ENCODE measurements at places on chromosomes 6 and 20.

GRCh38 chr20:11754451-11754850, 163.2 kb upstream of the BTBD3 start:
- no peak for DNase-seq

GRCh38 chr20:44979090-44979621, 12.8 kb downstream of the STK4 start:
- no peak for DNase-seq

GRCh38 chr20:49187330-49187850, 744 bp downstream of the STAU1 start:
- DNase-seq = no peak

- no peak for DNase-seq
Observed at GRCh38 chr6:27994616-27995015, 37.6 kb downstream of the OR2B6 start.

GRCh38 chr6:129280749-129281148, 397.8 kb downstream of the LAMA2 start:
- no peak for DNase-seq

GRCh38 chr20:63315240-63315689, 22.3 kb downstream of the COL20A1 start:
- no peak for DNase-seq

DNA sequence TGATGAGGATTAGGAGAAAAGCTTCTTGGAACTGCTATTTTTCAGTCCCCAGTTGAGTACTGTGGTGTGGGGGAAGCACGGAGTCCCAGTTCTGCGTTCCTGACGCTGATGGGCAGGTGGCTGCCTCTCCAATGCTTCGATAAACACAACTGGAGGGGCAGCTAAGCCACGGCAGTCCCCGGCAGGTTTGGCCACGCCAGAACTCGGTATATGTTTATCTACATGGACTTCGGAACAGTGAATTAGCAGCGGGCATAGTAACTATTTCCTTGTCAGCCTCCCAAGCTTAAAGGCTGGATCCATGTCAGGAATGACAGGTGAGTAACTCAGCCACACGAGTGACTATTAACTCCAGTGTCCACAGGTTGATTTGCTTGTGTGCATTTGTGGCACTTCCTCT, 354.4 kb downstream of the ZFAND3 start:
- DNase-seq = no peak

DNA sequence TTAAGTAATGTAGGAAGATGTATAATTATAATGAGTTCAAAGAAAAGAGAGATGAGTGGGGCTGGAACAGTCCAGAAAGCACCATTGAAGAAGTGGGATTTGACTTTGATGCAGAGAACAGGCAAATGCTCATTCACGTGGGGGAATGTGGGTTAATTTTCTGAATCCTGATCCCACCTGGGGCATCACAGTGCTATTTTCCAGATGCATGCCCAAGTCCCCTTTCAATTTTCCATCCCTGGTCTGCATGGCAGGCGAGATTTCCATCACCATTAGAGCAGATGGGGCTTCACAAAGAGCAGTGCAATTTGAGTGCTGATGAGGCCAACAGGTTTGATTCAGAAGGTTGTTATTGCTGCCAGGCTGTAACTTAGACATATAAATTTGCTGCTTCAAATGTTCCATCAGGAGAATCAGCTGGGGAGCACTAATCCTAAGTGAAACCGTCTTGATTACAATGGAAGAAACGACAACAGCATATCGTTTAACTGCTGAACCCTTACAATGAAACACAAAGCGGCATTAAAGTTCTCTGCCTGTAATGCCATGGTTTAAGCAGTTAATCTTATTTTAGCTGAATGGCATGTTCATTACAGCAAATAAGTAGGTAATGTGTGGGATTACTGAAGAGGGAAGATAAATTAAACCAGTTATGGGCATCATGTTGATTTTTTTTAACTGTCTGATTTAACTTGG, 45.2 kb downstream of the OSTM1 start:
- DNase-seq = no peak

GRCh38 chr6:12283904-12284303, 6.3 kb upstream of the EDN1 start:
- DNase-seq = no peak

GRCh38 chr6:1470040-1470439, 80.7 kb downstream of the FOXF2 start:
- no peak for DNase-seq

- no peak for DNase-seq
Observed at GRCh38 chr6:105620878-105621277, 218.0 kb upstream of the PREP start.

- no peak for DNase-seq
Observed at GRCh38 chr6:105121981-105122380, 57.8 kb downstream of the POPDC3 start.

DNA sequence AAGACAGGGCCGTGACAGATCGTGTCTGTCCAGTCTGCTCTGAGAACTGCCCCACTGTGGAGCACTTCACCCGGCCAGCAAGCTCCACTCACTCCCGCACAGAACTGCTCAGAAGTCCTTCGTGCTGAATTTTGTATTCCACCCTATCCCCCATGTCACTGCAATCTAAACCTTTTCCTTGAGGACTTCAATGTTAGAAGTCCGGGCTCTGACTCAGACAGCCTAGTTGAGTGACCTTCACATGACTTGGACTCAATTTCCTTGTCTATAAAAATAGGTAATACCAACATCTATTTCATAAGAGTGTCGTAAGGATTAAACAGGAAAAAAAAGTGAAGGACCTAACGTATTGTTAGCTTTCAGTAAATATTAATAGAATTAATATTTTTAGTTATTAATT, 161.6 kb downstream of the QRSL1 start:
- no peak for DNase-seq

- no peak for DNase-seq
Observed at GRCh38 chr20:47035026-47035590, 140.5 kb downstream of the EYA2 start.

- no peak for DNase-seq
Observed at GRCh38 chr6:43950051-43950605, 177.1 kb downstream of the MRPL14 start.

DNA sequence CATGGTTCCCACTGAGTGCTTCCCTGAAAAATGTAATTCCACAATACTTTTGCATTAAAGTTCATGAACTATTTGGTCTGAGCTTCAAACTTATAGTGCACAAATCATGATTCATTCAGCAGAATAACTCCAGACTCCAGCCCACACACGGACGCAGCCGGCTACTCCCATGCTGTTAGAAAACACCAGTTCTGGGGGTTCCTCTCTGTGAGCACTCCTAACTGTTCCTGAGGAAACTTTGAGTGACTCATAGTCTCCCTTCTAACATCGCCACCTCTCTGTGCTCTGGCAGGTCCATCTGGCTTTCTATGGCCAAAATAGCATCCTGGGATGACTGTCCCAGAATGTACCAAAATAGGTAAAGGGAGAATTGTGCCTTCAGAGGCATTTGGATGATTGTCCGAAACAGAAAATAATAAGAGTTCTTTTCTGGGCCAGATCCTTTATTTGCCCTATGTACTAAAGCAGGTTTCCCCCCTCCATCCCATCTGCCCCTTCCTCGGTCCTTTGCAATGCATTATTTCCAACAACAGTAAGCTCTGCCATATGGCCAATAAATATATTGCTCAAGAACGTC, 32.3 kb upstream of the LY86 start:
- no peak for DNase-seq

GRCh38 chr6:52361414-52361944, 472 bp upstream of the PAQR8 start:
- no peak for DNase-seq

DNA sequence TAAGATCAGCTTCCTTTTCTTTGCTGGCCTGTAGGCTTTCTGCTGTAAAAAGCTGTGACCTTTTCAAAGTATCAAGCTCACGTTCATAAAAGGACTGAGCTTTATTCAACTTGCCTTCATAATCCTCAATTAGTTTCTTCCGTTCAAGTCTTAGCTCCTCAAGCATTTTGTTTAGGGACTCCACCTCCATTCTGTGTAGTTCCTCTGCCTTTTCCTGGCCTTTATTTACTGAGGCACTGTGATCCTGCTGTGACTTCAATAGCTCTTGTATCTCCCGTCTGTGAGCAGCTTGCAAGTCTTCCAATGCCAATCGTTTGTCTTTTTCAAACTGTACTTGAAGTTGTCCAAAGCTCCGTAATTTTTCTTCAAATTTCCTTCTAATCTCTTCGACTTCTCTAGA, 54.4 kb downstream of the FAM184A start:
- no peak for DNase-seq

- DNase-seq = no peak
Observed at GRCh38 chr20:48349656-48350055, 478.1 kb downstream of the PREX1 start.

DNA sequence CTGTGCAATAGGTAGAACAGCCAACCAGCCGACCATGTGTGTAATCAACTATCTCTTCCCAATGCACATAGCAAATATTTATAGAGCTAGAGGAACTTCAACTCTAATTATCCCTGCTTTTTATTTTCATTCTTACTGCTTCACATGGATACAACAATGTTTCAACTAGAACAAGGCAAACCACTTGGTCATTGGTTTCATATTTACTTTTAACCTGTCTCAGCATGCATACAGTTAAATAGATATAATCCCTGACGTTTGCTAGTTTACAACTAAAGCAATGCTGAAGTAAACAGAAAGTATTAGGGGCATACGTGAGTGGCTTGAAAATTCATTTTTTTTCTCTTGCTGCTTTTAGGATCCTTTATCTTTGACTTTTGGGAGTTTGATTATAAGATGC, 318.5 kb upstream of the MAP3K7 start:
- no peak for DNase-seq

DNA sequence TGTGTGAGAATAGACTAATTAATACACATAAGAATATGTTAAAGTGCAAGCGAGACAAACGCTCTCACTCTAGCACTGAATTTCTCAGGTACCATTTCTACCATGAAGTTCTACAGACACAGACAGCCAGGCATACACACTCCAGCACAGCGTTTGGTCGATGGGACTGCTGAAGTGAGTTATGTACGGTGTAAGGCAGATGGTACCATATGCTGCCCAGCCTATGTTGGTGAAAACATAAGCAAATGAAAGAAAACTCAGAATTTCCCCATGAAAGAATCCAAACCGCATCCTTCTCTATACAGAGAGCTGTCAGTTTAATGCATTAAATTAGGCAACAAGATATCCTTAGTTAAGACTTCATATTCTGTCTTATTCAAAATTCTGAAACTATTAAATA, 34.9 kb downstream of the AGPAT4 start:
- DNase-seq = no peak

GRCh38 chr6:138970159-138970558, 17.9 kb downstream of the REPS1 start:
- DNase-seq = no peak

DNA sequence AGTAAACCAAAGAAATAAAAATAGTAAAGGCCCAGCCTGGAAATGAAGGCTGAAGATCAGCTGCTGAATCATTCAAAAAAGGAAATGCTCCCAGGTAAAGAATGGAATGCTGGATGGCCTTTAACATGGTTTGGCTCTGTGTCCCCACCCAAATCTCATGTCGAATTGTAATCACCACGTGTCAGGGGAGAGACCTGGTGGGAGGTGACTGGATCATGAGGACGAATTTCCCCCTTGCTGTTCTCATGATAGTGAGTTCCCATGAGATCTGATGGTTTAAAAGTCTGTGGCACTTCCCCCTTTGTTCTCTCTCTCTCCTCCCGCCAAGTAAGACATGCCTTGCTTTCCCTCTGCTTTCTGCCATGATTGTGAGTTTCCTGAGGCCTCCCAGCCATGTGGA, 9.9 kb upstream of the CLIC5 start:
- DNase-seq = no peak

DNA sequence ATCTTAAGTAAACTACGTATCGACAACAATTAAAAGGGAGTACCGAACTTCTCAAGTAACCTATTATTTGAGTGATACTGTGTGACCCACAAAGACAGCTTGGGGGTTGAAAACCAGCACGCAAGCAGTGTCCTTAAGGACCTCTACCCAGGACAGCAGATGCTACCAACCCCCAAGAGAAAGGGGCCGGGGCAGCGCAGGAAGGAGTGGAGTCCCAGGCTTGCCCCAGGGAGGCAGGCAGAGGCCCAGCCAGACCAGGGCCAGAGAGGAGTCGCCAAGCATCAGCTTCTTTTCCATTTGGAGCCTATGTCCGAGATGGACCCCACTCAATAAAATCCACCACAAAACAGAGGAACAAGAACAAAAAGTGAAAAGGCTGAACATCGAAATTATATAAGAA, 11.9 kb downstream of the DIDO1 start:
- no peak for DNase-seq

- no peak for DNase-seq
Observed at GRCh38 chr6:127637830-127638409, 60.9 kb downstream of the C6orf58 start.

GRCh38 chr6:37922563-37922962, 103.0 kb downstream of the ZFAND3 start:
- no peak for DNase-seq

DNA sequence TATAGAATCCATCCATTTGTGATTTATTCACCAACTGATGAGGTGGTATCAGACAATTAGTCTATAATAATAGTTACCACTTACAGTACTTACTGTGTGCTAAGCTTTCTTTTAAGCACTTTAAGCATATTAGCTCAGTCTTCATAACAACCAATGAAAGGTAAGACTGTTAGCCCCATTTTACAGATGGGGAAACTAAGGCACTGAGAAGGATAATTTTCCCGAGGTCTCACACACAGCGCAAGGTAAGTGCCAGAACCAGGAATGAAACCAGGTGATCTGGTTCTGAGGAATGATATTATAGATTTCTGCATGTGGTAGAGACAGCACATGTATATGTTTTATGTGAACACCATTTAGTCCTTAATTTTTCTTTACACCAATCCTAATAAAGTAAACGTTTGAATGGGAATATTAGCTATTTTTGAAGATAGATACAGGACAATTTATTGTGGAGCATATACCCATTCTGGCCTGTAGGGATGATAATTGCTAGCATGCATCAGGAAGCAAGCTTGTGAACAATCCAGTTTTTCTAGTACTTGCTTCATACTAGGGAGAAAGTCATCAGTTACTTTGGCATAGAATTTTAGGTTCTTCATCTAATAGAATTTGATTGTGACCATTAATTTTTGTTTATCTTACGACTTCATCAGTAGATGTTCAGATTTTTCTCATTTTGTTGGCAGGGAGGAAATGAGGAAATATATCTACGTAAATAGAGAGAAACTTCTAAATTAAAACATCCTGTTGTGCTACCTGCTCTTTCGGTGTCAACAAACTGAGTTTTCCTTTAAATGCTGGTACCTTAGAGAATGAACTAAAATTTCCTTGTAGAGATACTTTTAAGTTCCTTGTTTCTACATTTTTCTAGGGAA, 3.0 kb downstream of the YWHAB start:
- DNase-seq = no peak

GRCh38 chr20:61748376-61748775, 317.3 kb downstream of the TAF4 start:
- DNase-seq = no peak

- DNase-seq = no peak
Observed at GRCh38 chr6:84460491-84460890, 233.0 kb upstream of the CEP162 start.
